Stimulated activated CD8-positive, alpha-beta memory T cell treated with anti-CD3 and anti-CD28 coated beads, Interleukin-15, amount 100 ng/mL, for 1 hour (primary cell): ENCODE measurements at places on chromosomes 12 and 14.
A peak's percentile ranks its signal among the peaks of the same experiment; 100 is the strongest.

- DNase-seq: no peak
These were observed 58.9 kb downstream of the GRIP1 start for GRCh38 chr12:66620026-66620425.

- no peak for DNase-seq
These were observed 425.9 kb upstream of the DCN start for GRCh38 chr12:91608542-91608941.

GRCh38 chr14:101557811-101558738 lies 3.2 kb upstream of the DIO3 start:
- DNase-seq: no peak

- no peak for DNase-seq
These were observed 30.5 kb downstream of the CRACR2A start for GRCh38 chr12:3722368-3722767.

DNA sequence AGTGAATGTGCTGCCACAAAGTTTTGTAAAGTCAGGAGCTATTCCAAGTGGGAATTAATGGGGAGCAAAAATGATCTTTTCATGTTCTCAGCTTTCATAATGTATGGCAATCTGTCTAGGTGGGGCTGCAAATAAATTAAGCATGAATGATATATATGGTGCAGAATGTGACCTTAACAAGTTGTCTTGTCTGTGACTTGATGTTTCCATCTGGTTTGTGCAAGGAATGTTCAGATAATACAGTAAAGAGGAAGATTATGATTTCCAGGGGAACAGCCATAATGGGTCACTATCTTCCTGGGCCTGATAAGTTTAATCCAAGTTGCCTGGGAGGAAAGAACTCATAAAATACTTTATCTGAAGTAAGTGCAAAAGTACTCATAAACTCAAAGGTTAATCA lies 1815.8 kb upstream of the FLRT2 start:
- DNase-seq: no peak

- no peak for DNase-seq
These were observed 285.1 kb upstream of the DCN start for GRCh38 chr12:91467686-91468085.

DNA sequence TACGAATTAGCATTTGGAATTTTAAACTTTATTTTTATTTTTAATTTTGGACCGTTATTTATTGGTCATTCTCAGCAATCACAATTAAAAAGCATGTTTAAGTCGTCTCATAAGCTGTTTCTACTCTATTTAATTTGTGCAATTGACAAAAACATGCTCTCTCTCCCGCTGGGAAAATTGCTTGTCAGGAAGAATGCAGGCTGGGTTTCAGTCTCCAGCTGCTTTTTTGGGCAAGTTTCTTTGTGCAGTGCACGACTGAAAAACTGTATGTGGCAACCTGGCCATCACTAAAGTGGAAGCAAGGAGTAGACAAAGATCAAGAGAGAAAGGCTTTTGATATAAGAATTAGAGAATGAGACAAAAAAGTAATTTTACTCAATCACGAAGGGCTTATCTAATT lies 941.5 kb upstream of the MDGA2 start:
- no peak for DNase-seq

- no peak for DNase-seq
These were observed 52.3 kb upstream of the RFLNA start for GRCh38 chr12:124242529-124243065.

- DNase-seq: no peak
These were observed 44.9 kb downstream of the SIX6 start for GRCh38 chr14:60553808-60554207.

DNA sequence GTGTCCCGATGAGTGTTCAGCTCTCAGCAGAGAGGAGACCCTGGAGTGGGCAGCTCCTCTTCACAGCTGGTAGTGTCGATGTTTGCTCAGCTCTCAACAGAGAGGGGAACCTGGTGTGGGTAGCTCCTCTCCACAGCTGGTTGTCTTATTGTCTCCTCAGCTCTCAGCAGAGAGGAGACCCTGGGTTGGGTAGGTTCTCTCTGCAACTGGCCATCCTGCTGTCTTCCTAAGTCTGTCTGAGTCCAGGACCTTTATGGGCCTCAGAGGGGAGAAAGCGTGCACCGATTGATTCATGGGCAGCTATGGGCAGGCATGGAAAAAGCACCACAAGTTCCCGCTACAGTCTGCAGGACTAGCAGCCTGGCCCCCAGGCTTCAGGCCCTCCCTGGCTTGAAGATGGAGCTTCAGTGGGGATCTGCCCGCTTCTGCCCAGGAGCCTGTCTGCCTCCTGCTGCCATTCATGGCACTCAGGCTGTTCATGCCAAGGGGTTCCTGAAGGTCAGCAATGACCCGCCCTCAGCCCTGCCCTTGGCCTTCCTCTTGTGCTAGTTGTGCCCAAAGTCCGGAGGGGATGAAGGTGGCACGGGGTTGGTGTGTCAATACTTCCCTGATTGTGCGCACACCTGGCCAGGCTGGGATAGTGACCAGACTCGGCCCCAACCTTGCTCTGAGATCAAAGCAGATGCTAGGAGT lies 224.2 kb downstream of the KCNC2 start:
- no peak for DNase-seq

- no peak for DNase-seq
These were observed 20.0 kb downstream of the MAP3K9 start for GRCh38 chr14:70789361-70789760.

GRCh38 chr12:47834199-47834903 lies 14.6 kb upstream of the HDAC7 start:
- no peak for DNase-seq

DNA sequence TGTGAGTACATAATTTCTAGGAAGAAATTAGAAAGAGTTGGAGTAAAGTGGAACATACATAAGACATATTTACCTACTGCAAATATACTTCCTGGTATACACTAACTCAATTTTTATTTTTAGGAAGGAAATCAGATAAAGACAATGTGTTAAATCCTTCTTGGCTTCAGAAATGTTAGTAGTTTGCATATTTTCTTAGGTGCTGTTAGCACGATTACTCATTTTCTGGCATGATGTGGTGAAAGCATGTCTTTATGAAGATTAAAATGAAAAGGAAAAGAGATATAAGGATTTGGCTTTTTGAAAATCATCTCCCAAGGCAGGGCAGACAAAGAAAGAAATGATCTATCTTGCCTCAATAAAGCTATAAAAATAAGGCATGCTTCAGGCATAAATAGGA lies 287.6 kb upstream of the E2F7 start:
- no peak for DNase-seq

GRCh38 chr14:89379006-89379405 lies 38.0 kb downstream of the FOXN3 start:
- no peak for DNase-seq

GRCh38 chr14:76844223-76844622 lies 18.0 kb downstream of the LRRC74A start:
- DNase-seq: peak; percentile 21

- DNase-seq: no peak
These were observed 100.9 kb downstream of the DICER1 start for GRCh38 chr14:95056476-95056875.

DNA sequence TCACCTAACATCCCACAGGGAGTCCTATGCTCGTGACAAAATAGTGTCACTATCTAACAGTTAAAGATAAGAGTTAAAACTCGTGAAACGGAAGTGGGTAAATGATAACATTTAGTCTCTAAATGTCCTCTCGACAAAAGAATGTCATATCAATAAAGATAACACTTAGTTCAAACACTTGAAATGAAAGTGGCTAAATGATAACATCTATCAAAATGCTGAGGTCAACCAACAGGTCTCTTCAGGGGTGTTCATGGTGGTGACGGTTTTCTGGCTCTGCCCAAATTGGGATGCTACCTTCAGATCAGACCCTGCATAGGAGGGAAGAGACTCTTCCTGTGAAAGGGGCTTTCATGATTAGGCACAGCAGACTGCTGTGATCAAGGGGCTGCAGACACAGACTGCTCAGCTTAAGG lies 22.1 kb downstream of the IL26 start:
- no peak for DNase-seq
